ENCODE measurements at places on chromosomes 1 and 21.

GRCh38 chr1:25204797-25205480 is 27.4 kb downstream of the SYF2 start:
- peak; percentile 67 for DNase-seq

DNA sequence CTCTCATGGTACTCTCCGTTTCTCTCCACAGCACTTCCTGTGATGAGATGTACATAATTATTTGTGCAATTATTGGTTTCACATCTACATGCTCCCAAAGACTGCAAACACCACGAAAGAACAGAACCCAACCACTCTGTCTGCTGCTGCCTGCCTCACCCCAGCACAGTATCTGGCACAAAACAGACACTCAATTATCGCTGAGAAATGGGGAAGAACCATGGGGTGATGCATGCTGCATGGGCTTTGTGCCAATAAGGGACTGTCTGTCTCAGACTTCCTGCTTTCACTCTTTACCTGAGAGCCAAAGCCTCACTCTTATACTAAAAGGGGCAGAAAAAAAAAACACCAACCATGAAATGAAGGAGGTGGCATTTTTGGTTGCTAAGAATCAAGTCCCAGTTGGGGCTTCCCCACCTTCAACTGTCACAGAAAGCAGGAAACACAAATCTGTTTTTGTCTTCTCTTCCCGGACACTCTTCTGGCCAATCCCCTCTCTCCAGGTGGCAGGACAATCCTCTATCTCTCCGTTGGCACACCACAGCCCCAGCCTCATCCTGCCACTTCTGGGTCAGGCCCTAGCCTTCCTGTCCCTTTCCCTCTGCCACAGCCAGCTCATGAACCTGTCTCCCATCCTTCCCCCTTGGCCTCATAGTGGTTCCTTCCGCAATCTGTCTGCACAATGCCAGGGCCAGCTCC is 82.0 kb downstream of the TGFBR3 start:
- no peak for DNase-seq

DNA sequence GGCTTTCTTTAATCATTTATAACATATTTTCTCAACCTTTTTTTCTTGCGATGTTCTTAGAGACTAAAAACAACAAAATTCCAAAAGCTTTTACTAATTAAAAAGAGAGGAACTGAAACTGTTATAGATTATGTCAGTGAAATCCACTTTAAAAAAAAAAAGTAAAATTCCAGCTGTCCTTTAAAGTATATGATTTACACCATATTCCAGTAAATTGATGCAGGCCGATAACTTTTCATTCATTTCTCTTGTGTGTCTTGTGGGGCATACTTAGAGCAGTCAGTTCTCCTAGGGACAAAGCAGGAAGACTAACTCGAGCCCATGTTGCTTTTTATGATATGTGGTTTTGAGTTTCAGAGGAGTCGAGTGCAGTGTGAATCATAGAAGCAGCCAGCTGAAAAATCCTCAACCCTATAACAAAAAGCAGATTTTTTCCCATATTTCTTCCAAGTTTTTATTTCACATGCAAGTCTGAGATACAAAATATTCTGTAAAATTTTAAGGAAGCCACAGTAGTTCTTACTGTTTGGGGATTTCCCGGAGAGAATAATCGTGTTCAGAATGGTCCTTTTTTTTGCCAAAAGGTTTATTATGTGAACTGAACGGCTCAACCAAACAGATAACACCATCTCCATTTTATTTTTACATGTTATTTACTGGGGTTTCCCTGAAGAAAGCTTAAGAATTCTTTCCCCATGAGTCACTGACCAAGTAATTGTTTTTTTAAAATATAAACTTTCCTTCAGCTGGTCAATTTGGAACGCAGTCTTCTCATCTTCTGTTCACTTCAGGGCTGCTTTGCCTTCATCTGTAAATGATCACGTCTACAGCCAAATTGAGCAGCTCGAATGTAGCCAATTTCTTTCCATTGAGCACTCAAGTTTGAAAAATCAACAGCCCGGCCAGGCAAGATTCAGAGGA is 77.0 kb upstream of the C1orf105 start:
- DNase-seq, result peak; percentile 79

GRCh38 chr21:40853956-40854688 is 7.2 kb upstream of the DSCAM start:
- DNase-seq, result no peak

Measured in brain microvascular endothelial cell (primary cell).